GM12892 (cell line): ENCODE measurements at places on chromosomes 1 and 21.
A peak's percentile ranks its signal among the peaks of the same experiment; 100 is the strongest.

GRCh38 chr21:16624479-16625118, 888.2 kb upstream of the CXADR start:
- DNase-seq, result no peak

GRCh38 chr1:108009603-108010195, 44.7 kb upstream of the VAV3 start:
- no peak for DNase-seq

GRCh38 chr1:109782514-109782913, 18.8 kb upstream of the EPS8L3 start:
- DNase-seq, result no peak

DNA sequence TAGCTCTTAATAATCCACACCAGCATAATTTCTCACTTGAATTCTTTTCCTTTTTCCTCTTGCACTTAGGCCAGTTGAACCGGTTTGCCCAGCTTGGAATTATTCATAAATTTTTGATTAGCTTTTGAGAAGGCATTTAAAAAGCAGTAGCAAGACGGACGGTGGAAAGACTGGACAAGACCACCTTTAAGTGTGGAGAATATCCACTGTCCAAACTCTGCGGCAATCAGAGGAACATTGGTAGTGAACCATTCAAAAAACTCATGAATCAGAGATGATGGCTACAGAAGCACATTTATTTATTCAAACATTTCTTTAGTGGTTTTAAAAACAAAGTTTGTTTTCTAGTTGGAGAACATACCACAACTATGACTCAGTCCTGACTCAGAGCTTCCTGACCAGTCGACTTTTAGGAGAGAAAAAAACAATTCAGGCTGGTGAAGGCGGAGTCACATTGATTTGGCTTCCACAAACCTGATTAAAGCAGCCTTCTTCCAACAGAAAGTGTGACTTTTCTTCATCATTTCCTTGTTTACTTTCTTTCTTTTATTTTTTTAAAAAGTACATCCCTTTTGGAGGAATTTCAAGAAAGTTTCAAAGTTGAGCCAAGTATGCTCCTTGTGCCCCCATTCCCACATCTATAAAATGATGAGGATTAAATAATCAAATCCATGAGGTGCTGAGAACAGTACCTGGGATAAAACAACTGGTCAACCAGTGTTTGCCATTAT, 128.8 kb downstream of the ADSS2 start:
- no peak for DNase-seq

DNA sequence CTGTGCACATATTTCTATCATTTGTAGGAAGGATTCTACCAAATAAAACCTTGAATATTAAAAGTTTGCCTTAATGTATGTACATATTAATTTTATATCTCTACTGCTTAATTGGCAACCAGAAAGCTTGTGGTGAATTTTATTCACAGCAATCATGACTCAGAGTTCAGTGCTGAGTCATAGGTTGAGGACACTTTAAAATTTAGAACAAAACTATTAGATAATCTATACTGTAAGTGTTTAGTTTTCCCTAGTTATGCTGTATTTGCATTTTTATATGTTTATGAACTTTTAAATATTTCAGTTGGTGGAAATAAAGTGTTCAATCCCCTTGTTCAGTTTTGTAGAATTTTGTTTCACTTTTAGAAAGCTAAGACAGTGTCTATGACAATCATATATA, 841.5 kb downstream of the KCNT2 start:
- no peak for DNase-seq

- peak; percentile 65 for DNase-seq
Measured at GRCh38 chr1:211577819-211578639, 932 bp downstream of the SLC30A1 start.

DNA sequence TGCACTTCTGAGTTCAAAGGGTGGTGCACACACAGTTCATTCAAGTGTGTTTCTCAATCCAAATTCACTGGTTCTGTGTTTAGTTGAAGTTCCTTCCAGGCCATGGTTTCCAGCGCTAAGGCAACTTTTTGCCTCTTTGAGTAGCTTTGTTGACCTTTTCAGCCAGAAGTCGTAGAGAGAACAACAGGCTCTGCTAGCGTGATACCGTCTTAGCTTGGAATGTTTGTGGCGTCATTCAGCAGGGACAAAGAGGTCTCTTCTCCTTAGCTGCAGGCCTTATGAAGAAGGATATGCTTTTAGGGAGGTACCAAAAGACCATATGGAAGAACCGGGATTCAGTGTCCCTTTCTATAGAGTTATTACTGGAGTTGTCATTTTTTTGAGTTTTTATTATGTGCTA, 65.7 kb downstream of the CNIH3 start:
- DNase-seq, result no peak

DNA sequence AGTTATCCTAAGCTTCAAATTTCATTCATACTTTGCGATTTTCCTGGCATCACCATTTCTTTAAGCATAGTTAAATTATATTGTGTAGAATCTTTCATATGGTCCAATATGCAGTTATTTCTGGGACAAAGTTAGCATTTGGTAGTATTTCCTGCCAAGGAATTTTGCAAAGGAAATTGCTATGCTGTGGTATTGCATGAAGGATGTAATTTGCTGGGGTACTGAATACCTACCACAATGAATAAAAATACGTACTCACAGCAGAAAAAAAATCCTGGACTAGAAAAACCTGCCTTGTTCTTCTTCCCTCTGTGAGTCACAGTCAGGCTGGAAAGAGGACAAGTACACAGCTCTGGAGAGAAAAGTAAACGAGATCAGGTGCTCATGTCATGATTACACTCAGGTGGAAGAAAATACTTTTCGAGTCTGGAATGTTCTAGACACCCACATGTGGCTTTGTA, 241.2 kb downstream of the PTBP2 start:
- no peak for DNase-seq

DNA sequence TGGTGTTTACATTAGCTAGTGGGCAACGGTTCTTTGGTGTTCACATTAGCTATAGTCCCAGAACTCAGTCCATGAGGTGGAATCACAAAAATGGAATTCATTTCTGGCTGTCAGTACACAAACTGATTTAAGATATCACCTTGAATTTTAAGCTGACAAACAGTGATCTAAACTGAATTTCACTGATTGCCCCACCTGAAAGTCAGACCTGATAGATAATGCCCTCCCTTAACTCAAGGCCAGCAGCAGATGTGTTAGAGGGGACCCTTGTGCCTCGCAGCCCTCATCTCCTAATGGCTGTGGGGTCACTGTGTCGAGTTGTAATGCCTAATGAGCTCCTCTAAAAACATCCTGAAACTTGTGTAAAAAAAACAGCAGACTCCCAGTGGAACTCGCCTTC, 8.6 kb downstream of the ARF1 start:
- DNase-seq, result no peak

- no peak for DNase-seq
Measured at GRCh38 chr1:92273039-92273438, 25.7 kb downstream of the GLMN start.

GRCh38 chr1:156104861-156105832, 9.4 kb upstream of the LMNA start:
- DNase-seq, result no peak

- DNase-seq, result no peak
Measured at GRCh38 chr1:172398970-172399755, 21.3 kb upstream of the C1orf105 start.

GRCh38 chr1:30731806-30732276, 8.5 kb upstream of the MATN1 start:
- DNase-seq, result no peak

GRCh38 chr1:41515778-41516167, 31.3 kb upstream of the EDN2 start:
- DNase-seq, result no peak

DNA sequence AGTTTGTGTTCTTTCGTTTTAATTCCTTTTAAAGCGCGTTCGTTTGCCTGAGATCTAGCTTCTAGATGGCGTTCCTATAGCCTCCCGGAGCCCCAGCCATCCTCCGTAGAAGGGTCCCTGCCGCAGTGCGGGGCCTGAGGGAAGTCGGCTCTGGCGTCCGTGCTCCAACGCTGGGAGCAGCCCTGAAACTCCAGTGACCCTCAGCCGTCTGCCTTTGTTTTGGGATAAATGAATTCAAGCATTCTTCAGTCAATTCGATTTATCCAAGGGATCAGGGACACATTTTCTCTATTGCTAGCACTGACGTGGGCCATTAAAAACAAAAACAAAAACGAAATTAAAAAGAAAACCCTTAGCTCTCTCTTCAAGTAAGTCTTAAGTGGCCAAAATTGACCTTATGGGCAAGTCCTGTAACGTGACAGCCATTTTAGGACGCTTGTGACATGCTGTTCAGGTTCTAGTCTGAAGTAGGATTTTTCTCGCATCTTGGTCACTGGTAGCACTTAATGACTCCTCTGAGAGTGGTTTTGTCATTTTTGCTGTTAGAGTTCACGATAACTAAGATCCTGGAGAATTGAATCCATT, 742 bp upstream of the HSPA13 start:
- DNase-seq, result no peak

- DNase-seq, result no peak
Measured at GRCh38 chr1:110948038-110948810, 15.5 kb downstream of the LRIF1 start.

DNA sequence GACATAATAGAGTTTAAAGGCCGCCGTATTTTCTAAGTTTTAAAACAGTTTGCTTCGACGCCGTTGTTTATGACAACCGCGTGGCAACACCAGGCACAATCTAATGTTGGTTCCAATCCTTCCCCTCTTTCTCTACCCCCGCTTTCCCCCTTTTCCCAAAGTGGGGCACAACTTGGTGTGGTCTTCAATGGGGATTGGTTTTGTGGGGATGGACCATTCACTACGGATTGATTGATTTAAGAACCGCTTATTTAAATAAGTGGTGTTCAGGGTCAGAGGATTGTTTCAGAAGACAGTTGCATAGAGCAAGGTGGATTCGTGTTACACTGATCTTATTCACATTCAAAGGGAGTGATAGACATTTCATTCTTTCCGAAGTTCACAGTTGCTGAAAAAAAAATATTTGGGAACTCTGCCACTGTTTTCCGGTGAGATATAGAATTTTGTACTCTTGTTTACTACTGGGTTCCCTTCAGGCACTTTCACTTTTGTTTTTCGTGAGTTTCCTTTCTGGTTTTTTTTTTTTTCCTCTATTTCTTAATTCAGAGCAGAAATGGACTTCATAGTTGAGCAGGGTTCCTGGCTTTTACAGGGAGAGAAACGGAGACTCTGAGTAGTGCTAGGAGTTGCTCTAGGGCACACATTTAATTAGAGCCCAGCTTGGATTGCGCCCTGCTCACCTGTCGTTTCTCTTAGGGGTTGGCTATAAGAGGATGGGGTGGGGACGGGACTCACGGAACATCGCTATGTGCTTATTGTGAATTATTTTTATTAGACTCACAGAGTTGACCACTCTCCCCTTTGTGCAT, 79.6 kb upstream of the AK4 start:
- DNase-seq, result no peak

- no peak for DNase-seq
Measured at GRCh38 chr1:117834416-117834815, 95.0 kb downstream of the GDAP2 start.

- no peak for DNase-seq
Measured at GRCh38 chr1:236774926-236775325, 20.2 kb upstream of the MTR start.

DNA sequence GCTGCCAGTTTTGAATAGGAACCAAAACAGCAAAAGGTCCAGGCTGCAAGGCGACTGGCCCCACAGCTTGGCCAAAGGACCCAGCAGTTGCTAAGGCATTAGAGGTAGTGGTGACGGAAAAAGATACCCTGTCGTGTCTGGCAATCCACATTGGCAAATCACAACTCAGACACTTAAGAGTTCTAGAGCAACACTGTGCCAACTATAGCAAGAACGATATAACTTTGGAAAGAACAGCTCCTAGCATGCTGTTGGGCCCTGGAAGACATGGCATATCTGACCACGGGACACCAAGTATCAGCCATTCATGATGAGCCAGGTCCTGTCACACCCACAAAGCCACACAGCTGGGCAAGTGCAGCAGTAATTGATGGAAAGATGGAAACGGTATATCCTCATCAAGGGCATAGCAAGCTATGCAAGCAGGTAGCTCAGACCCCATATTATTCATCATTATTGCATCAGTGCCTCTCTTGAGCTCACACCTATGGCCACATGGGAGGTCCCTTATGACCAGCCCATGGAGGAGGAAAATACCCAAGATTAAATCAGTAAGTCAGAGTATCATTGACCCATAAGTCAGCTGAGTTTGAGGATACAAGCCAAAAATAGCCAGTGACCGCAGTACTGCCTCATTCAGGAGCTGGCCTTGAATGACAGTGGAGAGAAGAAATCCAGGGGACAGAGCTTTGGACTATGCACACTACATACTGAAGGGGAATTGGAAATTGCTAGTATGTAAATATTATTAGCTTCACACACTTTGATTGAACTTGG, 221.2 kb downstream of the SETD4 start:
- no peak for DNase-seq

DNA sequence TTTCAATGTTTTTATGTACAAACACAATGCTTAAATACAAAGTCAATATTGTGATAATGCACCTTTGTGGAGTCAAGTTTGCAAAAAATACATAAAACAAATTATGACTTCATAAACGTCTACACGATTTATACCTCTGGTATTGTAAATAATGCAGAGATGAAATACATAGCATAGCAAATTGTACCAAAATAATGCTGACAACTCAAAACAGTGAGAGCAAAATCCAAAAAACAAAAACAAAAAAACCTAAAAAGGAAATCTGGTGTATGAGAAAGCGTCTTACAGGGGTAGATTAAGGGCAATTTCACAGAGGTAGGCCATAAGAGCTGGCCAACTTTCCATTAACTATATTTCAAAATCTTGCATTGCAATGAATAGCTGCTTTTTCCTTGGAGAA, 161.5 kb upstream of the LRRC7 start:
- no peak for DNase-seq

- DNase-seq, result no peak
Measured at GRCh38 chr21:35648512-35648911, 411.8 kb downstream of the SETD4 start.

DNA sequence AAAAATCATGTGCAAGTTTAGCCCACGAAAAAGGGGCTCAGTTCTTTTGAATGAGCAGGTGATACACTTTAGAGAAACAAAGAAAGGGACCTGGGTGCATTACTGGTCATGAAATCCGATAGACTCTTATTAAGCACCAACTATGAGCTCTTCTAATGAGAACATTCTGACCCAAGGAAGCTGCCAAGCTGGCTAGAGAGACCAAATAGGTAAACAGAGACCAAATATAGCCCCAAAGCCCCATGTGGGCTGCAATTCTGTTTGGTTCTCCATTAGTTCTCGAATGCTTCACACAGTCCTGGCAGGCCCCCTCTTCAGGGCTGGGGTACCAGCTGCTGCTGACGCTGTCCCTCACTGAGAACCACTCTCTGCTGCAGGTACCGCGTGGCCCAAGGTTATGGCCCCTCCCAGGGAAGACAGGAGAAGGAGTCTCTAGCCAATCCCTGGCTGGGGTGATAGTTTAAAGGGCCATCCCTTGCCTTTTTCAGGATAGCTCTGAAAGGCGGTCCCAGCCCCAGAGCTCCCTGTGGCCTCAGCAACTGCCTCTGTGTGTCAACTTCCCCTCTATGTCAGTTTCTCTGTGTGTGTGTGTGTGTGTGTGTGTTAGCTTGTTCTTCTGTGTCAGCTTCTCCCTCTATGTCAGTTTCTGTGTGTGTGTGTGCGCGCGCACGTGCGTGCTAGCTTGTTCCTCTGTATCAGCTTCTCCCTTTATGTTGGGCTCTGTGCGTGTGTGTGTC, 7.1 kb upstream of the UBXN10 start:
- DNase-seq, result no peak

- no peak for DNase-seq
Measured at GRCh38 chr1:203162403-203162802, 13.2 kb downstream of the MYBPH start.
